ENCODE measurements at places on chromosomes 13 and 19.

DNA sequence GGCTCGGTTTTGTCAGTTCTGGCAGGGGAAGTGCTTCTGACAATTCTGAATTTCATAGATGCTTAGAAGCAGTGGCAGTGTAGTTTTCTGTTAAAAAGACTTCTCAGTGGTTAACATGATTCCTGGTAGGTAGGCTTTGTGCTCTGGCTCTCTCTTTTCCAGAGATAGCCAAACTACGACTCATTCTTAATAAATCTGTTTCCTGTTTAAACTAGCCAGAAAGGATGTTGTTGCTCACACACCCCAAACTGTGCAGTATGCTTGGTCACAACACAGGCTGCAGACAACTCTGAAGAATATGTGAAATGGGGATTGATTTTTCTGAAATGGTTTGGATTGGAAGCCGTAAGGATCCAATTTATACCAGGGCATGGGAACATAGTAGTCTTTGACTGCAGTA, 711.5 kb downstream of the PCDH17 start:
- DNase-seq = no peak

DNA sequence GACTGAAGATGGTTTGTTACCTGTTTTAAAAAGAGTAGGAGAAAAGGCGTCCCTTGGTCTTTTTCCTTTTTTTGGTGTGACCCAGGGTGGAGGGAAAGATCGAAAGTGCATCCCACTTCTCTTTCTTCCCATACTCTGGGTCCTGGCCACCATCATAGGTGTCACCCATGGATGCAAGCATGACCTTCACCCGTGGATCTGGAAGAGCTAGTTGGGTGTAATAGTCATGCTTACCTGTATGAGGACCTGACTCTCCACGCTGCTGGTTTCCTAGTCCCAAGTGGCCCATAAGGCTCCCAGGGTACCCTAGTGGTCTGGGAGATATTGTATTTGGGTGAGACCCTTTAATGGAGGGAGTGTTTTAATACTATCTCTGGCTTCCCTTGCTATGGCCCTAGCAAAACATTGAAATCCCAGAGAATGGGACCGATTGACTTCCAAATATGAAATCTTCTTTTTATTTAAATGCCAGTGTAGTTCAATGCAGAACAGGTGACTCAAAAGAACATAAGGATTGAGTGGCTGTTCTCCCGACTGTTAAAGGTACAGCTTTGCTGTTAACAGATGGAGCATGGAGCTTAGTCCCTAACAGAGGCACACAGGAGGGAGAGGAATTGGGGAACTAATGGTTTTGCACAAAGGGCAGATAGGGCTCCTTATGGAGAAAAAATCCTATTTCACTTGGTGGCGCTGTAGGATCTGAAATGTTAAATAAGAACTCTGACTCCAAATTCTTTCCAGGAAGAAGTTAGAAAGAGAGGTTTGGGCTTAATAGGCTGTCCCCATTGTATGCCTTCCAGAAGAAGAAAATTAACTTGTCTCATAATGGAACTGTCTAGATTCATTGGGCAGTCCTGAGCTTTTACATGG, 7.0 kb upstream of the ZNF550 start:
- no peak for DNase-seq

GRCh38 chr19:40453151-40453735, 9.1 kb upstream of the SERTAD3 start:
- no peak for DNase-seq

GRCh38 chr13:91813253-91813652, 414.8 kb downstream of the GPC5 start:
- DNase-seq = no peak
